ENCODE measurements at places on chromosomes 16 and 17. TPM values are rescaled to one million over a fixed set of nuclear protein-coding genes. Genes with fewer than 3 reads are reported as not detected.

VMO1 gene
- total RNA-seq, result 0.50 TPM

GRCh38 chr17:35373984-35374765, 754 bp upstream of the SLFN11 start:
- DNase-seq, result peak; percentile 61
- H3K36me3 ChIP-seq, result no peaks in the 10 kb centered on the region
- peak overlapping the region; percentile 98 for H3K27ac ChIP-seq
- no peaks in the 10 kb centered on the region for H3K27me3 ChIP-seq

DNA sequence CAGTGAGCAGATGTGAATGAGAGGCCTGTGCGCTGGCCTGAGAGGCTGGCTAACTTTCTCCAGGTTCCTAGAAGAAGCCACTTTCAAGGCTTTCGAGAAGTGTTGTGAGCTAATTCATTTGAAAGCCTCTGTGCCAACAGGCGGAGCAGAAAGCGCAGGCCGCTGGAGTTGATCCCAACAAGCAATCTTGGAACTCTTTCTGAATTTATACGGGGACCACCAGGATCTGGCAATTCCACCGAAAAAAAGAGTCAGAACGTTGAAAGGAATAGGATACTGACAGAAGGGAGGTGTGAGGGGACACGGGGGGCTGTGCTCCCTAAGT, 71.3 kb upstream of the METRNL start:
- no peak overlapping the region for H3K27ac ChIP-seq
- no peak overlapping the region for H3K4me3 ChIP-seq
- DNase-seq, result no peak
- H3K27me3 ChIP-seq, result no peaks in the 10 kb centered on the region

GRCh38 chr16:81447383-81448101, 2.9 kb downstream of the CMIP start:
- no peak for DNase-seq
- H3K36me3 ChIP-seq, result no peaks in the 10 kb centered on the region
- H3K4me3 ChIP-seq, result no peak overlapping the region
- no peaks in the 10 kb centered on the region for H3K27me3 ChIP-seq
- peaks cover 69% of the 10 kb centered on the region for H3K4me1 ChIP-seq

KRT36 gene
- total RNA-seq, result not detected

- H3K4me3 ChIP-seq, result peak overlapping the region; percentile 64
- no peak for DNase-seq
- peaks cover 4% of the 10 kb centered on the region for H3K36me3 ChIP-seq
- H3K27ac ChIP-seq, result peak overlapping the region; percentile 85
- no peaks in the 10 kb centered on the region for H3K27me3 ChIP-seq
These were observed 431 bp downstream of the DYNC1LI2 start for GRCh38 chr16:66751053-66751302.

GRCh38 chr16:68481636-68482035, 33.3 kb upstream of the SMPD3 start:
- no peak overlapping the region for H3K4me3 ChIP-seq
- no peaks in the 10 kb centered on the region for H3K27me3 ChIP-seq
- H3K4me1 ChIP-seq, result no peaks in the 10 kb centered on the region
- H3K27ac ChIP-seq, result no peak overlapping the region
- DNase-seq, result no peak

GRCh38 chr17:50110591-50111349, 15.6 kb downstream of the PDK2 start:
- DNase-seq, result no peak
- H3K27ac ChIP-seq, result no peak overlapping the region
- no peak overlapping the region for H3K4me3 ChIP-seq
- H3K36me3 ChIP-seq, result peaks cover 23% of the 10 kb centered on the region
- H3K4me1 ChIP-seq, result no peaks in the 10 kb centered on the region

- H3K36me3 ChIP-seq, result no peaks in the 10 kb centered on the region
- H3K27me3 ChIP-seq, result no peaks in the 10 kb centered on the region
- no peak overlapping the region for H3K27ac ChIP-seq
- H3K4me1 ChIP-seq, result peaks cover 95% of the 10 kb centered on the region
These were observed 10.3 kb downstream of the KANSL1 start for GRCh38 chr17:46182961-46183360.

- H3K4me3 ChIP-seq, result peak overlapping the region; percentile 92
- H3K4me1 ChIP-seq, result peaks cover 46% of the 10 kb centered on the region
- H3K36me3 ChIP-seq, result peaks cover 3% of the 10 kb centered on the region
- H3K27me3 ChIP-seq, result no peaks in the 10 kb centered on the region
These were observed 8.6 kb downstream of the KDM6B start for GRCh38 chr17:7842380-7843256.

DNA sequence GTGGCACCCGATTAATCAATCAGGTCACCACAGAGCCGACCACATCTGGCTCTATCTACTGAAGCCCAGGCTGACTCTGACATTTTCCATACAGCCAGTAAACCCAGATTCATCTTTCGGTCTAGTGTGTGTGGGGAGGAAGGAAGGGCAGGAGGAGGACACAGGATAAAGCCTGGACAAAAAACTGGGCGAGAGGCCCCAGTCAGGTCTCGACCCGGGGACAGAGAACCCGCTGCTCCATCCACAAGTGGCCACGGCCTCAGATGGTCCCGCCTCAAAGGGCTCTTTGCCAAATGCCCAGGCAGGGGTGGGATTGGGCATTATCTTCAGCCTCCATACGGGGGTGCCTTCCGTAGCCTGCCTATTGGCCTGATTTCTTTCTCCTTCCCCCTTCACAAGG, 7.8 kb downstream of the ABR start:
- no peak overlapping the region for H3K4me3 ChIP-seq
- H3K27me3 ChIP-seq, result no peaks in the 10 kb centered on the region
- no peak for DNase-seq
- no peak overlapping the region for H3K27ac ChIP-seq
- H3K4me1 ChIP-seq, result no peaks in the 10 kb centered on the region

DNA sequence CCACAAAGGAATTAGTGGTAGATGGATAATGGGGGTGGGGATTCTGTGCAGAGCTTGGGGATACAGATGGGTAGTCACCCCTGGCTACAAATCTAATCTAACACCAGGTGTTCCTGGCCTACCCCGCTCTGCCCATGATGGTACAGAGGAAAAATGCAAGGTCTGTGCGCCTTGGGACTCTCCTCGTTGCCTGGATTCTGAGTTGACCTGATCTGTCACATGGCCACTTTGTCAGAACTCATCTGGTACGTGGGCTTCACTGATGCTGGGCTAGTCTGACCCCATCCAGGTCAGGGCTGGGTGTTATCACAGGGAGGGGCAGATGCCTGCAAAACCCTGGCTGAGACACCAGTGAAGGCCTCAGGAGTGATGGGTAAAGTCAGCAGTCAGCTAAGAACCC, 5.2 kb downstream of the ZNF764 start:
- H3K36me3 ChIP-seq, result peaks cover 22% of the 10 kb centered on the region
- H3K27ac ChIP-seq, result peak overlapping the region; percentile 60
- DNase-seq, result no peak
- H3K4me3 ChIP-seq, result no peak overlapping the region
- H3K27me3 ChIP-seq, result no peaks in the 10 kb centered on the region

KRTAP3-2 gene
- total RNA-seq, result not detected

MEOX1 gene
- 2.1 TPM for total RNA-seq

DNA sequence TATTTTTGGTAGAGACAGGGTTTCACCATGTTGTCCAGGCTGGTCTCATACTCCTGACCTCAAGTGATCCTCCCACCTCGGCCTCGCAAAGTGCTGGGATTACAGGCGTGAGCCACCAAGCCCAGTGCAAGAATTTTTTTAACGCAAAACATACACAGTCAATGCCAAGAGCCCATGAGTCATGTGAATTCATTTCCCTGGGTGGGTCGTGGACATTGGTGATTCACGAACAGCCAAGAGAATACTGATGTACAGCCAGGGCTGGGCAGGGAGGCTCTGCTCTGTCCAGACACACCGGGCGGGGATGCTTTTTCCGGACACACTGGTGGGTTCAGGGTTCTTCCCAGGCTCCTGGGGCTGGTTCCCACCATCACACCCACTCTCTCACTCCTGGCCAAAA, 17.7 kb downstream of the SLC38A8 start:
- H3K4me3 ChIP-seq, result no peak overlapping the region
- DNase-seq, result no peak
- no peaks in the 10 kb centered on the region for H3K36me3 ChIP-seq
- no peak overlapping the region for H3K27ac ChIP-seq
- H3K4me1 ChIP-seq, result peaks cover 9% of the 10 kb centered on the region

GP1BA gene
- not detected for total RNA-seq

- H3K36me3 ChIP-seq, result no peaks in the 10 kb centered on the region
- peaks cover 10% of the 10 kb centered on the region for H3K4me1 ChIP-seq
- DNase-seq, result no peak
- no peak overlapping the region for H3K4me3 ChIP-seq
- no peaks in the 10 kb centered on the region for H3K27me3 ChIP-seq
- no peak overlapping the region for H3K27ac ChIP-seq
These were observed 32.1 kb upstream of the FBXW10B start for GRCh38 chr17:15651583-15652110.

GRCh38 chr17:42906772-42907446, 6.3 kb downstream of the G6PC1 start:
- no peak overlapping the region for H3K4me3 ChIP-seq
- no peaks in the 10 kb centered on the region for H3K36me3 ChIP-seq
- H3K27ac ChIP-seq, result no peak overlapping the region

CYTH1 gene
- 390 TPM for total RNA-seq

DNA sequence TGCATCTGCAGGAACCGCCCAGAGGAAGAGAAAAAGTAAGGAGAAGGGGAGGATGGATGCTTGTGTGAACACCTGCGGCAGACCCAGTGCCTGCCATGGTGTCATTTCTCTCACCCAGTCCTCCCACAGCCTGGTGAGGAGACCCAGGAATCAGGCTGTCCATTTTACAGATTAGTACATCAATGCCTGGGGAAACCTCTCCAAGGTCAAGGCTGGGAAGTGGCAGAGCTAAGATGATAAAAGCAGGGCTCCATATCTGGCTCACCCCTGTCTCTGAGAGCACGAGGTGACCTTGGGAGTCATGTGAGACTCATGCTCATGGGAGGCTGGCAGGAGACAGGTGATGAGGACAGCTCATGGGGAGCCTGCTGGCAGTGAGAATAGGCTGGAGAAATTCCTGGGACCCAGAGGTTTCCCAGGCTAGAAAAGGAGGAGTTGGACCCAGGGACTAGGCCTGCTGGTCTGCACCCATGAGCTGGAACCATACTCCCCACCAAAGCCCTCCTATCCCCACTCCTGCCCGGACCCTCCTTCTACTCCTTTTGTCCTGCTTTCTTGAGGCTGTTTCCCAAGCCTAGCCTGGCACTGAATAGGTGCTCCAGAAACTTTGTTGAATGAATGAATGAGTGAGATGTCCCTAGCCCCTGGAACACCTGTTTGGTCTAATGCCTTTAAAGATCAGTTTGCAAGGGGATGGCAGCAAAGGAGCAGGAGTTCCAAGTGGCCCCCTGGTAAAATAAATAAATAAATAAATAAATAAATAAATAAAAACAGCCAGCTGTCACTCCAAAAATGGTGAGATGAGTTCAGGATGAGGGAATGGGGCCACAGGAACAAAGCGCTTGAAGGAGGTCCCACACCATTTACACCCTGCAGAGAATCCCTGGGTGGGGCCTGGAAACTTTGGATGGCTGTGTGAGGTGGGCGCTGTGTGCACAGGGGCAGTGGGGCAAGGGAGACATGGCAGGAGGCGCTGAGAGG, 1.6 kb downstream of the ZNF629 start:
- H3K27me3 ChIP-seq, result peaks cover 5% of the 10 kb centered on the region
- H3K4me1 ChIP-seq, result peaks cover 10% of the 10 kb centered on the region
- H3K27ac ChIP-seq, result no peak overlapping the region
- H3K36me3 ChIP-seq, result no peaks in the 10 kb centered on the region
- no peak overlapping the region for H3K4me3 ChIP-seq

RUNDC3A gene
- total RNA-seq, result 0.19 TPM

TOX3 gene
- total RNA-seq, result not detected

DNA sequence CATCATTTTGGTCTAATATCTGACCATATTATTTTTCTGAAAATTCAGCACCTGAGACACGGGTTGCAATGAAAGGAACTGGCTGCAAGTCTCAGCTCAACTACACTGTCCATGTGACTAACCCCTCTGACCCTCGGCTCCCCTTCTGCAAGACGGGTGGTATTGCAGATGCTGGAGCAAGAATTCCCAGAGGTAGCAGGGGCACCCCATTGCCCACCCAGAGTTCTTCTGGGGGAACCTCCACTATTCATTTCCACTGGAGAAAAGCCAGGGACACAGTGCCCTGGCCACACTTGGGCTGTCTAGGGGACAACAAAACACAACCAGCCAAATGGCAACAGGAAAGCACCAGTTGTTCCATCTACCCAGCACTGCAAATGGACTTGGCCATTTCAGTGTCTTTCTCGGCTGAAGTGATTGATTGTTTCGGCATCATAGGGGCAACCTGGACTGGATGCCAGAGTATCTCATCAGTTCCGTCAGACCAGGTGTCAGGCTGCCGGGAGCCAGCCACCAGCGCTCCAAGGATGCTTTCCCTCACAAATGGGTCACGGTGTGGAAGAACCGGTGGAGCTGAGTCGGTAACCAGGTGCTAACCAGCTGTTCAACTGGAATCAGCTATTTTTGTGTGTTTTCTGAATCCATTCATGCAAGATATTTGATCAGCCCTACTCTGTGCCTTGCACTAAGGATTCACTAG, 58.1 kb downstream of the C16orf78 start:
- H3K4me3 ChIP-seq, result no peak overlapping the region
- no peak for DNase-seq
- H3K4me1 ChIP-seq, result no peaks in the 10 kb centered on the region
- H3K27ac ChIP-seq, result no peak overlapping the region

GRCh38 chr16:4081521-4082021, 34.7 kb downstream of the ADCY9 start:
- H3K36me3 ChIP-seq, result no peaks in the 10 kb centered on the region
- peak; percentile 31 for DNase-seq
- H3K4me1 ChIP-seq, result peaks cover 24% of the 10 kb centered on the region
- H3K4me3 ChIP-seq, result no peak overlapping the region

ASGR1 gene
- not detected for total RNA-seq

DNA sequence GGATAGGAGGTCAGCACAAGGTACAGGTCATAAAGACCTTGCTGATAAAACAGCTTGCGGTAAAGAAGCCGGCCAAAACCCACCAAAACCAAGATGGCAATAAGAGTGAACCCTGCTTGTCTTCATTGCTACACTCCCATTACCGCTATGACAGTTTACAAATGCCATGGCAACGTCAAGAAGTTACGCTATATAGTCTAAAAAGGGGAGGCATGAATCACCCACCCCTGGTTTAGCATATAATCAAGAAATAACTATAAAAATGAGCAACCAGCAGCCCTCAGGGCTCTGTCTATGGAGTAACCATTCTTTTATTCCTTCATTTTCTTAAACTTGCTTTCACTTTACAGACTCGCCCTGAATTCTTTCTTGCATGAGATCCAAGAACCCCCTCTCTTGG, 1.0 kb upstream of the HSBP1 start:
- H3K36me3 ChIP-seq, result peaks cover 9% of the 10 kb centered on the region
- no peak overlapping the region for H3K4me3 ChIP-seq
- H3K27ac ChIP-seq, result no peak overlapping the region
- H3K4me1 ChIP-seq, result peaks cover 39% of the 10 kb centered on the region
- no peak for DNase-seq

SLC16A6 gene
- 6.9 TPM for total RNA-seq

- H3K4me1 ChIP-seq, result no peaks in the 10 kb centered on the region
- H3K4me3 ChIP-seq, result no peak overlapping the region
- H3K27me3 ChIP-seq, result no peaks in the 10 kb centered on the region
- DNase-seq, result no peak
- H3K27ac ChIP-seq, result no peak overlapping the region
These were observed 45.7 kb upstream of the CSNK2A2 start for GRCh38 chr16:58243528-58244004.

- H3K4me1 ChIP-seq, result peaks cover 61% of the 10 kb centered on the region
- no peak for DNase-seq
- peaks cover under 1% of the 10 kb centered on the region for H3K36me3 ChIP-seq
These were observed 3.0 kb downstream of the EVI2B start for GRCh38 chr17:31310886-31311285.

- H3K4me1 ChIP-seq, result no peaks in the 10 kb centered on the region
- no peaks in the 10 kb centered on the region for H3K27me3 ChIP-seq
- no peaks in the 10 kb centered on the region for H3K36me3 ChIP-seq
- H3K4me3 ChIP-seq, result no peak overlapping the region
These were observed 227.3 kb downstream of the CCDC182 start for GRCh38 chr17:57517632-57518456.
